ENCODE measurements at places on chromosomes 16 and 17.

DNA sequence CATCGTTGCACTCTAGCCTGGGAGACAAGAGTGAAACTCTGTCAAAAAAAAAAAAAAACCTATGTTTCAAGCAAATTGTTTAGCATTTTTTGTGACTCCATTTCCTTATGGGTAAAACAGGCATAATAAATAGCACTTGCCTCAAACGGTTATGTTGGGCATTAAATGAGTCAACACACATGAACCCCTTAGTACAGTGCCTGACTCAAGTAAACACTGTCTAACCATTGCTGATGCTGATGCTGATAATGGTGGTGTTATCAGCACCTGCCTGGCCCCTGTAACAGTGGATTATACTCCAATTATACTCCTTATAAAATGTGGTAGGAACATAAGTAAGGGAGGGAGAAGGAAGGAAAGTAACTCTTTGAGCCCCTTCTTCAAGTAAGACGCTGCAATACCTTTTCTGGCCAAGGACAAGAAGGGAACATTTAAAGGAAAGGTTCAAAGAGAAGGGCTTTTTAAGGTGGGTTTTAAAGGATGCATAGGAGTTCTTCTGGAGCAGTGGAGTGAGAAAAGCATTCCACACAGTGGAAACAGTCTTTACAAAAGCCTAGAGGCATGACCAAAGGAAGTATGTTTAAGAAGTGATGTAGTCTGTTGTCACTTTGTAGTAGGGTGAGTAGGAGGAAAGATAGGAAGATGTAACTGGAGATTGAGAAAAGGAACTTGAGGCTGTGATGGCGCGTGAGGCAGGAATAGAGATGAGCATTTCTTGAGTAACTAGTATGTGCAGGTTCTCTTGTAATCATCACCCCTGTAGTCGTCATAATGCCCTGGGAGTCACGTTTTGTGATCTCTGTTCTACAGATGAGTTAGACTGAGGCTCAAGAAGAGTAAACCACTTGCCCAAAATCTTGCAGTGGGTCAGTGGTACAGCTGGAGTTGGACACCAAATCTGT lies 4.3 kb downstream of the SCNN1B start:
- DNase-seq = no peak

- no peak for DNase-seq
These were observed 22.0 kb downstream of the BAHCC1 start for GRCh38 chr17:81417049-81417878.

DNA sequence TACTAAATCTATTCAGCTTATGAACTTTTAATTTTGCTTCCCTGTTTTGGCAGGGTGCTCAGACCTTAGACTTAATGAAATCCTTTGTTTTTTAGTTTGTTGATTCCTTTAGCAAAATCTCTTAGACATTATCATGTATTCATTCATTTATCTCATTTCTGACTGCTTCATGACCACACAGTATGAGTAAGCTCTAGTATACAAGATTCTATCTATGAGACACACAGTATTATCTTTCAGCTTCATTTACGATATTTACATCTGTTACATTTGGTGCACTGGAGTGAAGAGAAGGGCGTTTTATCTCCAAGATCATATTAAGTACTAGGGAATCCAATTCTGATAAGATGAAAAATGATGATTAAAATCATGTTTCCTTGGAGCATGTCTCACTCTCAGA lies 448.1 kb upstream of the CA10 start:
- no peak for DNase-seq

DNA sequence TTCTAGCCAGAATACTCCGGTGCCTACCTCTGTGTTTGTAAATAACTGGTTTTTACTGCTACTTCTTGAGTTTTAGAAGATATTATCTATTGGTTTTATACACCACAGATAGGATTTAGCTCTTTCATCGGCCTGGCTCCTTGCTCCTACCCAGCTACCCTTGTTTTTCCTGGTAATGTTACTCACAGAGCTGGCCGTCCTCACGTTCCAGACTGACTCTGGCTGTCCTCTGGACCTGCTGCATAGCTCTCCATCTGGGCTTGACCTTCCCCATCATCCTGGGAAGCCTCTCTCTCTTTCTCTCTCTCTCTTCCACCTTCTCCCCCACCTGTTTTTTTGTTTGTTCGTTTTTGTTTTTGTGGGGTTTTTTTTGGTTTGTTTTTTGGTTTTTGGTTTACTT lies 51.5 kb downstream of the MPRIP start:
- no peak for DNase-seq

DNA sequence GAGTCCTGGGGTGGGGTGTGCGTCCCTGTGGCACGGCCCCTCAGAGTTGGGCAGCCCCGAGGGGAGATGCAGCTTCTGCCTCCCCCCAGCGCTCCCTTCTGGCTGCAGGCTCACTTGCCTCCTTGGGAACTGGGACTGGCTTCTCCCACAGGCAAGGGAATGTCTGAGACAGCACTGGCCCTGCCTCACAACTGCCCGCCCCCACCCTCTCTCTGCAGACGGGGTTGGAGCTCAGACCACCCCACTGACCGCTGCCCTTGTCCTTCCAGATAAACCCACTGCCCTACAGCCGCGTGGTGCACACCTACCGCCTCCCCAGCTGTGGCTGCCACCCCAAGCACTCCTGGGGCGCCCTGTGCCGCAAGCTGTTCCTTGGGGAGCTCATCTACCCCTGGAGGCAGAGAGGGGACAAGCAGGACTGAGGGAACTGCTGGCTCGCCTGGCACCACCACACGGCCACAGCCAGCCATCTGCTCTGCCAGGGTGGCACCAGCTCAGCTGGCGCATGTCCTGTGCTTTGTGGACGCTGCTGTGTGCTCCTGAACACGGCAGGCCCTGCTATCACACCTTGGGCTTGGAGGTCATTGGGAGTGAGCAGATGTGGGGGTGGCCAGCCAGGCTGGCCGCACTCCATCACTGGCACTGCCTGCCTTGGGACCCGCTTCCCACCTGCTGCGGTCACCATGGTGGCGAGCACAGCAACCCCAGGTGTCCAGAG lies 7.1 kb upstream of the RAB40C start:
- no peak for DNase-seq

GRCh38 chr17:67168496-67168895 lies 76.5 kb downstream of the HELZ start:
- no peak for DNase-seq

- no peak for DNase-seq
These were observed 48.4 kb upstream of the CRYM start for GRCh38 chr16:21326459-21326858.

- DNase-seq = no peak
These were observed 15.1 kb upstream of the SLC52A1 start for GRCh38 chr17:5050278-5050677.

- DNase-seq = no peak
These were observed 3.1 kb upstream of the FAM117A start for GRCh38 chr17:49766918-49767530.

DNA sequence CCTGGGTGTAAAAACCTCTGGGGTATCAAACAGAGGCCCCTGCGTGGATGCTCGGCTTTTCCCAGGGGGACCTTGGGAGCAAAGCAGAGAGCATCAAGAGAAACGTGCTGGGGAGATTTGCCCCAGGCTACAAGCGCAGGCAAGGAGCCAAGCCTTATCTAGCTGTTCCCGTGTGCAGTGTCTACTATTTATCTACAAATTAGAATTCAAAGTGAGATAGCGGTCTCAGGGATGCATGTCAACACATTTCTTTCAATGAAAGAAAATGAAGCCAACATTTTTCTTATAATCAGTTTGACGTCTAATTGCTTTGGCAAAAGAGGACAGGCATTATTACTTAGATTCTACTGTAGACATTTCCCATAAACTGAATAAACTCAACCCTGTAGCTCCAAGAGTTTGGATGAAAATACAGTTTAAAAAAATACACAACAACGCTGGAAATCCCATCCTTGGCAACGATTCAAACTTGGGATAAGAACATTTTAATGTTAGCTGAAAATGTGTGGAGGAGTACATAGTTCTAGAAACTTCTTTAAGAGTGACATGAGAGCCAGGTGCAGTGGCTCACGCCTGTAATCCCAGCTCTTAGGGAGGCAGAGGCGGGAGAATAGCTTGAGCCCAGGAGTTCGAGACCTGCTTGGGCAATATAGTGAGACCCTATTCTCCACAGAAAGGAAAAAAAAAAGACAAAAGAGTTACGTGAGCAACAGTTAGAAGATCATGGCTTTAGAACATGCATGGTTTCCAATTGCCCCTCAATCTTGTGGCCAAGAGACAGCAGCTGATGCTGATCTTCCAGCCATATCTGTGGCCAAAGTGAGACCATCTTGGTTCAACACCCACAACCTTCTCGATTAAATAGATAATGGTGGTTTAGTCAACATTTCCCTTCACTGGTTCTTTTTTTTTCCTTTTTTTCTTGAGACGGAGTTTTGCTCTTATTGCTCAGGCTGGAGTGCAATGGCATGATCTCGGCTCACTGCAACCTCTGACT lies 7.2 kb downstream of the SPNS3 start:
- no peak for DNase-seq

GRCh38 chr16:86881861-86882273 lies 303.5 kb downstream of the FOXL1 start:
- DNase-seq = no peak

DNA sequence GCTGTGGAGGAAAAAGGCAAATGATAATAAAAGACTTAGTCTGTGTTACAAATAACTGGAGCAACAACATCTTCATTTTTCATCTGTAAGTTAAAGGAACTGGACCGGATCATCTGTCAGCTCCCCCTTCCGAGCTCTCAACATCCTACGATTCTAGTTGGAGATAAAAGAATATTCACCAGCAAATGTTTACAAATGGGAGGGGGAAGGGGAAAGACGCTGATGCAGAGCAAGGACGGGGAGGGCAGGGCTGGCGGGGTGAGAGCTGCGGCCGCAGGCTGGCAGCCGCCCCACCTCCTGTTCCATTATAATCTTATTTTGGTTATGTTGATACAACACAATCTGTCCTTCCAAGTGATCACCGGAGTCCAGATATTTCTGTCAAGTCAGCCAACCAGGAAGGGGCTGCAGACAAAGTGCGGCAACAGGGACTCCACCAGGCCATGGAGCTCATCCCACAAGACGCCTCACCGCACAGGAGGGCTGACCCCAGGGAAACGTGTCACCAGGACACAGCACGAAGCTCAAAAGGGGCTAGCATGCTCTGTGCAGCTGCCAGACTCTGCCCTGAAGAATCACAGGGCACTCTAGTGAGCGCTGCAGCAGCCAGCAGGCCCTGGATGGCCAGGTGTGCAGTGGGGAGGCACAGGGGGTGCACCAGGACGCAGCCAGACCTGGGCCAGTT lies 19.7 kb downstream of the FBXO31 start:
- no peak for DNase-seq

GRCh38 chr17:75147878-75148546 lies 6.3 kb downstream of the JPT1 start:
- no peak for DNase-seq

DNA sequence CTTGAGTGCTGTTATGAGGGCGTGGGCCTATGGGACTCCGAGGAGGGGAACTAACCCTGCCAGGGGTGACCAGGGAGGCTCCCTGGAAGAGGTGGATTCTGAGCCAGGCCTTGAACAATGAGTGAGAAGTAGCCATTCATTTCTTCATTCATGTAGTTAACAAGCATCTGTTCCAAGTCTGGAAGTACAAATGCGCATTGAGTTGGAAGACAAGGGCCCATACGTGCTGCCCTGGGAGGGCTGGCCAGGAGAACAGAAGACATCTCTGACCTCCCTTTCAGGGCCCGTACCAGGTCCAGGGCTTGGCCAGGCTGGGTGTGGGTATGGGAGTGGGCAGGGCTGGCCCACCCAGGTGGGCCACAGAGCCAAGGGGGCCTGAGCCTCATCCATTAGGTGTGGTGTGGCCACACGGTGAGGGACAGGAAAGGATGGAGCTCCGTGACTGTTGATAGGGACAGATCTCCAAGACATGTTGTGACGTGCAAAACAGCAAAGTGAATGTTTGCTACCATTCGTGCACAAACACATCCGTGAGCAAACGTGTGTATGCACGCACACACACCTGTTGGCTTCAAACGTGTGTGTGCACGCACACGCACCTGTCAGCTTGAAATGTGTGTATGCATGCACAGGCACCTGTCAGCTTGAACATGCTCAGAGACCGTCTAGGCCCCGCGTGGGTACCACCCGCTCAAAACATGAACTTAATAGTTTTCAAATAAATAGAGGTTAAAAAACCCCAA lies 46.8 kb downstream of the ZDHHC7 start:
- DNase-seq = no peak

- no peak for DNase-seq
These were observed 5.0 kb downstream of the NOG start for GRCh38 chr17:56598466-56598865.

GRCh38 chr17:82101301-82101715 lies 3.3 kb upstream of the FASN start:
- DNase-seq = no peak

DNA sequence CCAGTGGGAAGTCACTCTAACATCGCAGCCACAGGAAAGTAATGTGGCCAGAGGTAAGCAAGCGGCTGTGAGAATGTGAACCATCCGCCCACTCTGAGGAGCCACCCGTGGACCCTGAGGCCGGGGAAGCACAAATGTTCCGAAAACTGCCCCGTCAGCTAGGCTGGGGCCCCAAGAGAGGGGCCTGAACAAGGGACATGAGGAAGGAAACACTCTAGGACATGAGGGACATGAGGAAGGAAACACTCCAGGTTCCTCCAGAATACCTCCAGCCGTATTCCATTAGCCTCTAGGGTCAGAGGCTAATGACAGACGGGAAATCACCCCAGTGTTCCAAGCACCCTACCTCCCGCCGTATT lies 317 bp downstream of the TEFM start:
- DNase-seq = no peak

DNA sequence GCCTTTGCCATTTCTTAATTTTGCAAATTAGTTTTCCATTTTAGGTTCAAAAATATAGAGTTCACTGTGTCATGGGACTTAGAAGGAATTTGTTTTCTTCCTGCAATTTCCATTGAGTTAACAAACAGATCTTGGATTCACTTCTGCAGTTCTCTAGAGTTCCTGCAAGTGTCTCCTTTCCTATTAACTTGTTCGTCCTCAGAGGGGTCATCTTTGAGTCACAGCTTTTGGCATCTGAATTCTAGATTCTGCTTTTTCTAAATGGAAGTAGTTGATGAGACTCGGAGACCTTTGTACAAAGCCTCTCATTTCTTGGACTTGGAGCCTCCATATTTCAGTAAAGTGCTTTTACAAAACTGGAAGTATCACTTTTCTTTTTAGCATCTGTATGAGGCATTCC lies 323.3 kb downstream of the BCAS3 start:
- no peak for DNase-seq

DNA sequence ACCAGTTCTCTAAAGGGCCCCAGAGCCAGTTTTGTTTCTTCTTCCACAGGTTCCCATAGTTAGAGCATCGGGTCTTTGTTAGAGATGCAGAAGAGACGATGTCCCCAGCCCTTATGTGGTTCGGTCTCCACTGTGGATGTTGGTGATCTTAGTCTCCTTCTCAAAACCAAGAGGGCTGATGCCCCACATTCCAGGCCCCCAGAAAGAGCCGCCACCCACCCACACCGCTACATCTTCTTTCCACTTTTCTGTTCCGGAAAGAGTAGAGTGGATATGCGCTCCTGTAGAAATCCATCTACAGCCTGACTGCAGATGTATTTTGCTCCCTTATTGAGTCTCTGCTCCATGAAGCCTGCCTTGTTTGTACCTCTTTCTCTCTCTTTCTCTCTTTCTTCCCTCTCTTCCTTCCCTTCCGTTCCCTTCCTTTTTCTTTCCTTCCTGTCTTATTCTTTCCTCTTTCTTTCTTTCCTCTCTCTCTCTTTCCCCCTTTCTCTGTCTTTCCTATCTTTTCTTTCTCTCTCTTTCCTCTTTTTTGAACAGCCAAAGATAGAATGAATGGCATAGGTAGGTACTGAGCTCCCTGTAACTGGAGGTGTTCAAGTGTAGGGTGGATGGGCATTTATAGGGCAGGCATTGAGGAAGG lies 224.3 kb downstream of the SEC14L1 start:
- no peak for DNase-seq

- no peak for DNase-seq
These were observed 13.8 kb upstream of the SEZ6 start for GRCh38 chr17:29019475-29020181.

Data from stimulated activated CD8-positive, alpha-beta memory T cell treated with anti-CD3 and anti-CD28 coated beads, Interleukin-12 subunit alpha, Interleukin-12 subunit beta, amount 100 ng/mL, for 4 hours (primary cell).